ENCODE measurements at places on chromosomes 2 and 18. TPM values are rescaled to one million over a fixed set of nuclear protein-coding genes. Genes with fewer than 3 reads are reported as not detected.

ZNF385B gene
- total RNA-seq, result 1.1 TPM

DNA sequence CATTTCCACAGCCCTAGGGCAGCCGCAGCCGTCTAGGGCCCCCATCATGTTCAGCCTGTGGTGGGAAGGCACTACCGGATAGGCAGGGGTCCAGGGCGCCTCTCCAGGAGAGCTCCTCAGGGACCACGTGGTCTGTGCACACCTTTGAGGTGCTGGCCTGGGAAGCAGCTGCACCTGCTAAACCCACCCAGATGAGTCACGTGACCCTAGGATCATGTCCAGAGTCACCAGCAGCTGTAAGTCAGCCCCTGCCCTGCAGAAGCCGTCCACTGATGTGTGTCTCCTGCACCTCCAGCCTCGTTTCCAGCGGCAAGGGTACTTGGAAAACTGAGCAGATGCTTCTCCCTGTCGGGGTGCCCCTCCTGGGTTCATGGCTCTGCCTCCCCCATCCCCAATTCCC is 682.6 kb upstream of the SALL3 start:
- no peaks in the 10 kb centered on the region for H3K4me1 ChIP-seq
- H3K27ac ChIP-seq, result no peak overlapping the region
- DNase-seq, result no peak
- no peak overlapping the region for H3K4me3 ChIP-seq
- no peaks in the 10 kb centered on the region for H3K27me3 ChIP-seq

GRCh38 chr2:176096243-176096985 is 3.2 kb upstream of the HOXD12 start:
- H3K27me3 ChIP-seq, result peaks cover 97% of the 10 kb centered on the region
- H3K4me3 ChIP-seq, result peak overlapping the region; percentile 65
- no peak for DNase-seq
- H3K4me1 ChIP-seq, result peaks cover 9% of the 10 kb centered on the region
- no peaks in the 10 kb centered on the region for H3K36me3 ChIP-seq
- H3K27ac ChIP-seq, result no peak overlapping the region

- H3K27me3 ChIP-seq, result no peaks in the 10 kb centered on the region
- H3K36me3 ChIP-seq, result peaks cover 8% of the 10 kb centered on the region
- DNase-seq, result no peak
- peaks cover 14% of the 10 kb centered on the region for H3K4me1 ChIP-seq
- no peak overlapping the region for H3K27ac ChIP-seq
Measured at GRCh38 chr18:58893388-58894099, 28.9 kb downstream of the ZNF532 start.

SMCHD1 gene
- total RNA-seq, result 53.6 TPM

DNA sequence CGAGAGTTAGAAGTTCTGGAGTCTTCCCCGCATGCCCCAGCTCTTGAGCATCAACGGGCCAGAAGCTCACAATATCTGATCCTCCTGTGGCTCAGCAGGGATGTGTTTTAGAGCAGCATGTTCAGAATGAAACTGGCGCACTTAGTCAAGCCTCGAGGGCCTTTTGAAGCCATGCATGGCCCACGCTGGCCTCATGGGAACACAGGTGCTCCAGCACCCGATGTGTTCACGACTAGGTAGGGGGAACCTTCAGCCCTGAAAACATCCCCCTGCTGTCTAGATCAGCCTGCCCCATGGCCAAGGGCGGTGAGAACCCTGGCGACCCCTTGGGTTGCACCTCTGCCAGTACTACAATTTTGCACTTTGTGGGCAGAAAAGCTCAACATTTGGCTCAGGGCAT is 32.8 kb downstream of the MSH6 start:
- no peak overlapping the region for H3K27ac ChIP-seq
- no peaks in the 10 kb centered on the region for H3K27me3 ChIP-seq
- DNase-seq, result no peak
- peaks cover 9% of the 10 kb centered on the region for H3K4me1 ChIP-seq
- peaks cover 47% of the 10 kb centered on the region for H3K36me3 ChIP-seq

CRIM1 gene
- total RNA-seq, result 321 TPM

- H3K4me1 ChIP-seq, result no peaks in the 10 kb centered on the region
- no peak overlapping the region for H3K4me3 ChIP-seq
- H3K27me3 ChIP-seq, result no peaks in the 10 kb centered on the region
- no peaks in the 10 kb centered on the region for H3K36me3 ChIP-seq
- DNase-seq, result no peak
Measured at GRCh38 chr18:75530118-75530517, 102.6 kb upstream of the SMIM21 start.

DNA sequence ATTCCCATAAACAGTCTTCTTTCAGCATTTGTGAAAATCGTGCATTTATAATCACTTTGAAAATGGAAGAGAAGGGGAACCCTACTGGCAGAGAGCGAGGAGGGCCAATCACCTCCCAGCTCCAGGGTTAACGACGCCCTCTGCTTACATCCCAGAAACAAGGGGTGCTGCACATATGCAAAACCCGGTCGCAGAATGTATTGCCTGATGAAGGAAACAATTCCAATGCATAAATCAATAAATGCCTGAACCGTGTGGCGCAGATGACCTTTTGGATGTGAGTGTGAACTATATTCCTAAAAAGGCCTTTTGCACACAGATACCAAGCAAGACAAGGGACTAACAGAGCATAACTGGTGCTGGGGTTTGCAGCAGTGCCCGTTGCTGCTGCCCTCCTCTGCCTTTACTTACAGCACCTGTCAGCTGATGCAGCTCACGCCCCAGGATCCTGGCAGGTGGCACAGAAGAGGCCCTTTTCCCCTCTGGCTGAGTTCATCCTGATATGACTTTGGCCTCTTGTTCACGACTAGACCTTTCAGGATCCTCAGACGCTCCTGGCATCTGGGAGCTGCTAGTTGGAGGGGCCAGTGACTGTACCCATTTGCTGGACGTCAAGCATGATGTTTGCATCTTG is 67.8 kb downstream of the MYT1L start:
- no peaks in the 10 kb centered on the region for H3K4me1 ChIP-seq
- no peak for DNase-seq

DNA sequence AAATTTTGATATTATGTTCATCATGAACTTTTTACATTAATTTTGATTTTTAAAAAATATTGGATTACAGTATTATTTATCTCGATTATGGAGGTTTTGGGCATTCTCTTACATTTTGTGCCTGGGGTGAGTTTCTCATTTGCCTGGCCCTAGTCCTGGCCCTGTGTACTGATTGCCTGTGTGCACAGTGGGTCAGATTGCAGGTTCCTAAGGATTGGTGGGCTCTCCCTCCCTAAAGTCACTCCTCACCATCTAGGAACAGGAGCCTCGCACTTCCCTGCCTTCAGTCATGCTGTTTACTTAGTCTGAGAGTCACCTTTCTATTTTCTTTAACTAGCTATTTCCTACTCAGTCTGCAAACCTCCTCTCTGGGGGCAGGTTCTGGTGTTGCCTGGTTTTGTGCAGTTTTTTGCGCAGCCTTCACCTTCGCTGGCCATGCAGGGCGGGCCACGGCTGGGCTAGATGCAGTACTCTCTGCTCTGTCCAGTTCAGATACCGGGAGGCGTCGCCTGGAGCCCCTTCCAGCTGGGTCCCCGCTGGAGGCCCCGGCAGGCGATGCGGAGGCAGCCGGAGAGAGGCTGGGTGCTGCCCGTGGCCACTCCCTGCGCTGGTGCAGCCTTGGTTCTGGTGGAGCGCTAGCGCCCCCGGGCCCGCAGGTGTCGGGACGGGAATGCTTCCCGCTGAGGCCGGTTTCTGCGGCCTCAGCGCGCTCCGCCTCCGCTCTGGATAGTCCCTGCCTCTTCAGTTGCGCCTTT is 23.3 kb upstream of the MC5R start:
- DNase-seq, result peak; percentile 87
- peaks cover 3% of the 10 kb centered on the region for H3K4me1 ChIP-seq
- no peaks in the 10 kb centered on the region for H3K36me3 ChIP-seq
- no peak overlapping the region for H3K27ac ChIP-seq
- H3K4me3 ChIP-seq, result peak overlapping the region; percentile 58

DNA sequence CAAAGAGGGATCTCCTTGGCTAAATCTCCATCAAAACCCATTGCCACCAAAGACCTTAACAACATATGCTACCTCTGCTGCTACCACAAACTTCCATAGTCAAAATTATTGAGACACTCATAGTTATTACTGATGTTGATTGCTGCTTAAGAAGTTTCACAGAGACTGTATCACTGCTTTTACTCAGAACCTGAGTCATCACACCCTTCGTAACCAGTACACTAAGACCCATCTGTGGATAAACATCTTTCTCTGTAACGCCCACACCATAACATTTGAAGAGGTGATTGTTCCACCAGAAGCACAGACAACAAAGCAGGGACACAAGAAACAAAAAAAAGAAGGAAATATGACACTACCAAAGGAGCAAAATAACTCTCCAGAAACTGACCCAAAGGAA is 1563.1 kb downstream of the LRP1B start:
- no peak overlapping the region for H3K4me3 ChIP-seq
- DNase-seq, result no peak
- H3K36me3 ChIP-seq, result no peaks in the 10 kb centered on the region
- H3K4me1 ChIP-seq, result no peaks in the 10 kb centered on the region
- H3K27me3 ChIP-seq, result no peaks in the 10 kb centered on the region

DNA sequence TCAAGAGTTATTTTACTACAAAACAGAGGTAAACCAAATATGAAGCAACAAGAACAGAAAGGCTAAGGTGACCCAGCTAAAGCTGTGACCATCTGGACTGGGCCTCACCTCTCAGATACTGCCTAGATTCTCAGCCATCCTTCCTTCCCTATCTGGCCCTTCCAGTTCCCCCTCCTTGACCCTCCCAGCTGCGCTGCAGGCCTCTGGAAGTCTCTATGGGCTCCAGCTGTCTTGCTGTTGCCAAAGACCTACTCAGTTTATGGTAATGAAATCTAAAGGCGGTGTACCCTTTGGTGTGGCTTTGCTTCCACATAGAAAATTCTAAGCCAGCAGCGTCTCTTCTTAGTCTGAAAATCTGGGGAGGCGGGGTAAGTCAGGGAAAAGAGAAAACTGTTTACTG is 55.7 kb downstream of the ARHGEF33 start:
- DNase-seq, result no peak
- H3K36me3 ChIP-seq, result no peaks in the 10 kb centered on the region
- no peaks in the 10 kb centered on the region for H3K27me3 ChIP-seq
- H3K4me3 ChIP-seq, result no peak overlapping the region
- no peak overlapping the region for H3K27ac ChIP-seq

FLACC1 gene
- 1.5 TPM for total RNA-seq

HOXD12 gene
- total RNA-seq, result not detected

SLC20A1 gene
- 96.3 TPM for total RNA-seq

- no peak overlapping the region for H3K27ac ChIP-seq
- no peaks in the 10 kb centered on the region for H3K4me1 ChIP-seq
- no peak overlapping the region for H3K4me3 ChIP-seq
- H3K36me3 ChIP-seq, result no peaks in the 10 kb centered on the region
Measured at GRCh38 chr2:170250584-170250983, 72.6 kb downstream of the MYO3B start.

- no peaks in the 10 kb centered on the region for H3K36me3 ChIP-seq
- no peak overlapping the region for H3K27ac ChIP-seq
- no peak for DNase-seq
- no peak overlapping the region for H3K4me3 ChIP-seq
- H3K4me1 ChIP-seq, result no peaks in the 10 kb centered on the region
- no peaks in the 10 kb centered on the region for H3K27me3 ChIP-seq
Measured at GRCh38 chr2:60329225-60329624, 224.2 kb downstream of the BCL11A start.

DNA sequence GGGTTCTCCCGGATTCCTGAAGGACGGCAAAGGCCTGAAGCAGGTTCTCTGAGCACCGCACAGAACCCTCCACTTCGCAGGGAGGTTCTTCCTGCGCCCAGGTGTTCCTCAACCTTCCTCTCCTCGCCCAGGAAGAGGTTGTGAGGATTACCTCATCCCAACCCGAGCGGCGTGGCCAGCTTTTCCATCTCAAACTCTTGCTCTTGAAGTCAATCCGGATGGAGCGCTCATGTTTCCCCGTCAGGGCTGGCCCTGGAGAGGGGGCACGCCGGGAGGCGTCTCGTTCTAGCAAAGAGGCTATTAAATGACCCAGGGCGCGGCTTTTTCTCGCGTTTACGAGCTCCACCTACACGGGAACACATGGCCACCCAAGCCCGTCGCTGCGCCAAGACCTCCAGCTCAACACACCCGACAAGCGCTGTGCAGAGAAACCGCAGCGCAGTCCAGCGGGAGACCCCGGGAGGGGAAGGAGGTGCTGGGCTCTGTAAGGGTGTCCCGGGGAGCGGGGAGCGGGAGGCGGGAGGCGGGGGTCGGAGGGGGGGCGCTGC is 540 bp upstream of the RAB10 start:
- DNase-seq, result peak; percentile 76
- H3K27ac ChIP-seq, result peak overlapping the region; percentile 82
- H3K27me3 ChIP-seq, result no peaks in the 10 kb centered on the region
- peak overlapping the region; percentile 82 for H3K4me3 ChIP-seq

RAPGEF4 gene
- total RNA-seq, result 0.59 TPM

GRCh38 chr2:925711-926110 is 24.9 kb upstream of the SNTG2 start:
- H3K36me3 ChIP-seq, result no peaks in the 10 kb centered on the region
- H3K27me3 ChIP-seq, result no peaks in the 10 kb centered on the region
- no peak overlapping the region for H3K27ac ChIP-seq
- no peak for DNase-seq
- no peaks in the 10 kb centered on the region for H3K4me1 ChIP-seq

ZBTB7C gene
- 0.36 TPM for total RNA-seq

GRCh38 chr2:112187805-112188596 is 49.8 kb downstream of the FBLN7 start:
- no peak overlapping the region for H3K4me3 ChIP-seq
- H3K27ac ChIP-seq, result no peak overlapping the region
- no peaks in the 10 kb centered on the region for H3K36me3 ChIP-seq
- DNase-seq, result no peak
- H3K4me1 ChIP-seq, result no peaks in the 10 kb centered on the region
- H3K27me3 ChIP-seq, result no peaks in the 10 kb centered on the region

- H3K4me3 ChIP-seq, result no peak overlapping the region
- H3K27me3 ChIP-seq, result no peaks in the 10 kb centered on the region
- H3K27ac ChIP-seq, result no peak overlapping the region
- H3K4me1 ChIP-seq, result no peaks in the 10 kb centered on the region
Measured at GRCh38 chr18:3485153-3486149, 35.5 kb downstream of the TGIF1 start.

DNA sequence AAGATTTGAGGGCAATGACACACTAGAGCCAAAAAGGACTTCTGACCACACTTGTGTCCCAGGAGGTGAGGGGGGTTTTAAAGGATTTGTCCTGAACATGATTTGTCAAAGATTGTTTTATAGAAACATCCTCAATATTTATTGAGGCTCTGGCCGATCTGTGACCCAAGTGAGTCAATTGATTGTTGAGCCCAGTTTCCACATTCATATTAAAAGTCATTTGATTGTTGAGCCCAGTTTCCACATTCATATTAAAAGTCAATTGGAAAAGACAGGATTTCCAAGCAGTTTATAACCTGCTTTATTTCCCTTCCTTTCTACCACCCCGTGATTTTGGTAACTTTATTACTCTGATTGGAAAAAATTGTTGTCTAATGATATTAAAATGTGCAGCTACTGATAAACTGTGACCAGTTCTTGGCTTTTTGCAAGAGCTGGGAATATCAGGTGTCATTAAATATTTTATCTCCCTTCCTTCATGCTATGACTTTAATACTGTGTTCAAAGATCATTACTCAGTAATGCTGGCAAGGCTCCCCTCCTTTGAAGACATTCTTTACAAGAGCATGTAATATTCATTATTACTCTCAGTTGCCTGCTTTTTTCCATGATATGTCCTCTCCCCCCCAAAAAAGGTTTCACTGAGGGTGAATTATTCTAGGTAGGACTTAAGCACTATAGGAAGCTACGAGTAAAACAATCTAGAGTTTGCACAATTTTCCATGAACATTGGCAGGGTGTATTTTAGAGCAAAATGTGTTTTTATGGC is 75.3 kb downstream of the HRH4 start:
- H3K27ac ChIP-seq, result no peak overlapping the region
- H3K36me3 ChIP-seq, result no peaks in the 10 kb centered on the region
- H3K27me3 ChIP-seq, result peaks cover 11% of the 10 kb centered on the region
- H3K4me1 ChIP-seq, result peaks cover 8% of the 10 kb centered on the region

Data from osteoblast (primary cell).